ENCODE measurements at places on chromosomes 13 and 19.

GRCh38 chr13:39422845-39423565 lies 180.0 kb downstream of the LHFPL6 start:
- no peak for DNase-seq

GRCh38 chr13:98557937-98558792 lies 18.7 kb downstream of the STK24 start:
- DNase-seq, result no peak

GRCh38 chr13:73300718-73301425 lies 242.1 kb downstream of the KLF5 start:
- DNase-seq, result no peak

GRCh38 chr19:10338940-10339339 lies 484 bp downstream of the ICAM3 start:
- DNase-seq, result no peak

GRCh38 chr13:100514788-100515409 lies 73.7 kb downstream of the GGACT start:
- no peak for DNase-seq

DNA sequence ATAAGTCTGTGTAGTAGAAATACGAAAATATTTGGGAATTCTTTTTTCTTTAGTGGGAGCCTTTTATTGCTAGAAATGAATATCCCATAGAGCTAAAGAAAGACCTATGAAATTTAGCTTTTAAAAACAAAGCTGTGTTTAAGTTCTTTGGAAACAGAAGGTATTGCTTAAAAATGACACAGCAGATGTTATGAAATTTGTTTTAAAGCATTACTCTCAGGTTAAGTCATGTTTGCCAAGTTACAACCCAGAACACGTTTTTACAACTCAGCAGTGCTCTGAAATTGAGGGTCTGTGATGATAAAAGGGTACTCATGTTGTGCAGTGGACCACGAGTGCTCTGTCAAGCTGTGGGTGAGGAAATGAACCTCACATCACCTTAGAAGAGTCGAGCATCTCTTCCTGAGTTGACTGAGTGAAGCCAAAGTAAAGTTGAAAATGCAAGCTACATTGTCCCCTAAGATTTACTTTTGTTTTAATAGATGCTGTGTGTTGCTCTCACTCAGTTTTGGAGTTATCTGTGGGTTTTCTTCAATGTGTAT lies 161.1 kb downstream of the SHISA2 start:
- no peak for DNase-seq

- DNase-seq, result no peak
Measured at GRCh38 chr19:42412227-42412626, 15.0 kb downstream of the LIPE start.

- DNase-seq, result no peak
Measured at GRCh38 chr19:35846038-35846668, 6.2 kb downstream of the NPHS1 start.

GRCh38 chr19:51820831-51821446 lies 26.0 kb downstream of the FPR3 start:
- DNase-seq, result no peak

- DNase-seq, result no peak
Measured at GRCh38 chr13:25869941-25870340, 181.9 kb downstream of the SHISA2 start.

- no peak for DNase-seq
Measured at GRCh38 chr19:748274-748598, 2.7 kb upstream of the MISP start.

DNA sequence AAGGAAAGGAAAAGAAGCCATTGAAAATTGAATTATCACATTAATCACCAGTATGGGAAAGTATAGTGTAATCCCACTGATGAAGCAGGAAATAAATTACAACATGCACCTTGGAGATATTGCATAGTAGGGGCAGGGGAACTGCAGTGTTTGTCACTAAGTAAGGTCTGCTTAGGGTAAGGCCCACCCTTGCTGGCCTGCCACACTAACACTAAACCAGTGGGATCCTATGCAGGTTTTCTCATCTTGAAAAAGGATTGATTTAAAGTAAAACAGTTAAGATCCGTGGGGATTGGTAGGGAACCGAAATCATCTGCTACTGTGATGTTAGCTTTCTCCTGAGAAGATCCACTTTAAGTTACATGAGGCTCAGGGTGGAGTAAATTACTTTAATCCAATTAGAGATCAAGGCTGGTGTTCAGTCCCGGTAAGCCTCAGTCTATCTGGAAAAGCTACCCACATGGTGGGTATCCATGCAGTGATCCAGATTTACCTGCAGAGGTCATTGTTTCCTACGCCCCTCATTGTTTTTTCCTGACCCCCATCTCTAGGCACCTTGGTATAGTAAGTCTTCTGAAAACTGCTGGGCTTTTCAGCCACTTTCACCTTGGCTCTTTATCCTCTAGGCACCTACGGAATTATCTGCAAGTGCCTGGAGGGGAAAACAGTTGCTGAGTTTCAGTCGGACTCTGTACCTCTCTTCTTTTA lies 1014.9 kb upstream of the ATXN8OS start:
- DNase-seq, result no peak

DNA sequence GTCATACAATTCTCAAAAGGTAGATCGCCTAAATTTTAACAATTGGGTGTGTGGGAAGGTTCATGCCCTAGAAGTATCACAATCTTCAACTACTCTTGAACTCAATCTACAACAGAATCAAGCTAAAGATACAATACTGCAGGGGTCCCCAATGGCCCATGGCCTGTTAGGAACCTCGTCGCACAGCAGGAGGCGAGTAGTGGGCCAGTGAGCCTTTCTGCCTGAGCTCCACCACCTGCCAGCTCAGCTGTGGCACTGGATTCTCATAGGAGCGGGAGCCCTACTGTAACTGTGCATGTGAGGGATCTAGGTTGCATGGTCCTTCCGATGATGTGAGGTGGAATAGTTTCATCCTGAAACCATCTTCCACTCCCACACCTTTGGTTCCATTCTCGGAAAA lies 230.6 kb downstream of the KLF12 start:
- no peak for DNase-seq

DNA sequence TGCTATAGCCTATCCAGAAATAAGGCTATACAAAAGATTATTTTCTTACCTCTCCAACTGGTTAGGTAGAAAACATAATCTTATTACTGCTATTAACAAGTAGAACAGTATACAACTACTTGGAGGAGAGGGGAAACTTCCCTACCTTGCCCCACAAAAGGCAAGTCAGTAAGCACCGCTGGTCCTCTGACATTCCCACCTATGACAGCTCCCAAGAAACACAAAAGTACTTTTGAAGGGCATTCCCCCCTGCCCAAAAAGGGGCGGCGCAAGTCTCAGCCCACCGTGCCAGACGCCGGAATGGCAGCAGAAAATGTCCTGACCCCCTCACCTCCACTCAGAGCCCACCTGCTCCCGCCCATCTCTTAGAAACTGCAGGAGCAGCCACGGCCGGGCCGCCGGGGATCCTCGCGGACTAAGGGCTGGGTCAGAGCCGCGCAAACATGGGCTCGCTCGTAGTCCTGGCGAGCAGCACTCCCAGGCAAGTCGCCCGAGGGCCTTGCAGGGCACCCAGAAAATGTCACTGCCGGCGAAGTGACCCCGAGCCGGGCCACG lies 437 bp downstream of the SUCLA2 start:
- no peak for DNase-seq

GRCh38 chr13:50649211-50649610 lies 194.3 kb downstream of the DLEU7 start:
- DNase-seq, result no peak

DNA sequence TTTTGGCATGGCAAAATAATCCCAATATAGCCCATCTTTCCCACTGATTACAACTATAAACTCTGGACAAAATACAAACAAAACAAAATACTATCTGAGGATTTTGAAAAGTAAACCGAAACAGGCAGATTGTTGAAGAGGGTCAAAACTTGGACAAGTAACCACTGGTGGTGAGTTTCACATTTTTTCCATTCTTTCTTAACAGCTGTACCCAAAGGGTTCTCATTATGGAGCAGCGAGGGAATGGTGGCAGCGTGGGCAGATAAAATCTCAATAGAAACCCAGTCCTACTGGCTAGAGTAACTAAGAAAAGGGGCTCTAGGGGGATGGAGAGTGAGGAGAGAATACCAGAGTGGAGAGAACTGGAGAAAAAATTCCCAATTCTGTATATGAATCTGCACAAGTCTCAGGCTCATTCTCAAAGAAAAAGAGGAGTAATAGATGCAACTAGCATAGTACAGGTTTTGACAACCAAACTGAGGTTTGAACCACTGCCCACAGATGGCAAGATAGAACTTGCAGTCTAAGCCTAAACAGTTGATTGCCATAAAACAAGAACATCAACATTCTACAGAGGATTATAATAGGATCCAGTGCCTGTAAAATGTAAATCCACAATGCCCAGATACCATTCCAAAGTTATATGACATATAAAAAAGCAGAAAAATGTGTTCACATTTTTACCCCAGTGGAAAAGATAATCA lies 284.5 kb downstream of the KCNRG start:
- no peak for DNase-seq

- DNase-seq, result no peak
Measured at GRCh38 chr19:55068950-55069864, 6.3 kb upstream of the RDH13 start.

DNA sequence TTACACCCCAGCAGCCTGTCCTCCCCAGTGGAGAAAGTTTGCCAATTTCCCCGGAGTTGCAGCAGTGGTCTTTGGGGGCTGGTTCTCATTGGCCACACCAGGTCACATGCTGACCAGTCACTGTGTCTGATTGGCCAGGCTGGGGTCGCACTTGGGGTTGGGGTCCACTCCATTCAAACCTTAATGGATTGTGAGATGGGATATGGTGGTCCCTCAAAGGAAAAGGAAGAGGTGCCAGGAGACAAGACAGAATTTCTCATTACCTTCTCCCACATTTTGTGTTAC lies 3.4 kb downstream of the PPM1N start:
- DNase-seq, result no peak

- no peak for DNase-seq
Measured at GRCh38 chr19:38711726-38712153, 32.5 kb downstream of the CAPN12 start.

GRCh38 chr19:9130965-9131364 lies 4.2 kb upstream of the OR7G3 start:
- DNase-seq, result no peak

DNA sequence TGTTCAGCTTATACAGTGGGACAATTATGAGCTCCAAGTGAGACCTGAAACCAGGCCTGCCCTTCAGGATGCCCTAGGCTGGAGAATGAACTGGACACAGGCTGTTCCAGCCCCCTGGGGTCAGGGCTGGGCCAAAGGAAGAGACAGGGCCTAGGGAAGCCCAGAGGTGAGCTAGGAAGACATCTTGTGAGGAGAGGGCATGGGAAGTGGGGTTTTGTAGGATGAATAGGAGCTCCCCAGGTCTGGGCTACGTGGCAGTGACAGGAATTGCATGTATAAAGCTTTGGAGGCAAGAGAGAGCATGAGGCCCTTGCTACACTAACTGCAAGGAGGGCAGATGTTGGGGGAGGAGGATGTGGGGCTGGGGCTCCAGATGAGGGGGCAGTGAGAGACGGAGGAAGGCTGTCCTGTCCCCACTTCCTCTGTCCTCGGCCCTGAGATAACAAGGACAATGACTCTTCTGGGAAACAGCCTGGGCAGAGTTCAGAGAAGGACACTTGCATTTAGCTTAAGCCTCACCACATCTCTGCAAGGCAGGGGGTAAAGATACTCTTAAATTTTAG lies 1.5 kb upstream of the TBXA2R start:
- no peak for DNase-seq

DNA sequence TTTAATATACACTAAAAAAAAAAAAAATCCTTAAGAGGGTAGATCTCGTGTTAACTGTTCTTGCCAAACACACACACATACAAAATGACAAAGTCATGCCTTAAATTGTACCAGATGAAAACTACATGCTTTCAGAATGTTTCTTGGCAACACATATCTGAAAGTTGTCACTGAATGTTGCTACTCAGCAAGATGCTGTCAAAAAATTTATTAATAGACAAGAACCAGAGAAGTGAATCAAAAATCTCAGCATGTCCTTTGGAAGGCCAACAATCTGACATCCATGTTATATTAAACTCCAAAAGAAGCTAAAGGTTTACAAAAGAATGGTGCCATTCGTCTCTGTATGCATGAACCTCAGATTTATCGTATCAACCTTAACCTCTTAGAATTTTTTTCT lies 1746.2 kb upstream of the PRR20A start:
- DNase-seq, result no peak

GRCh38 chr19:35501684-35502083 lies 11.4 kb upstream of the KRTDAP start:
- DNase-seq, result no peak

DNA sequence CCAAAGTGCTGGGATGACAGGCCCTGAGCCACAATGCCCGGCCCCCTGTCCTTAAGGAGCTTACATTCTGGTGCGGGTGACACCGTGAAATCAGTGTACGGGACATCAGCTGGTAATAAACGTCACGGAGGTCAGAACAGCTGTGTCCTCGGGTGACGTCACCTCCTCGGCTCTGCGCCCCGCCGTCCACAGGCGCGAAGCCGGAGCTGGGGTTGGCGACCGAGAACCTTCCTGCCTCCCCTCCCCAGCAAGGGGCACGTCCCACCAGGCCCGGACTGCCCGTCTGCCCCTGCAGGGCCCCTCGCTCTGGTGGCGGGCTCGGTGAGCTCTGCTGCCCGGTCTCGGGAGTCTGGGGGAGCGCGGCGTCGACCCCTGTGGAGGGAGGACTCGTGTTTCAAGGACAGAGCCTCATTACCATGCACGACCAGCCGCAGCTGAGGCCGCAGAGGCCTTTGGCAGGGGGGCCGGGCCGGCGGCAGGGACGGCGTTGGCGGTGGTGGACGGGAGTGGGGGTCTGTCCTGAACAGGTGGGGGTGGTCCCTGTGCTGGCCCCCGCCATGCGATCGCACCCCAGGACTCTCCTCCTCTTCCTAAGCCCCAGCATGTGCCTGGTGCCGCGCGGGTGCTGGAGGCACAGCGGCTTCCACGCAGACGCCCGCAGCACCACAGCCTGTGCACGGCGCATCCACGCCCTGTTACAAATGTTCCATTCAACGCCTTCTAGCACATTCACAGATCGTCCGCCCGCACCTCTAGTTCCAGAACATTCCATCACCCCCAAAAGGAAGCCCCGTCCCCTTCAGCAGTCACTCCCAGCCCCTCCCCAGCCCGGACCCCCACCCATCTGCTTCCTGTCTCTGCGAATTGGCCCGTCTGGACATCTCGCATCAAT lies 5.4 kb downstream of the LINGO3 start:
- DNase-seq, result no peak

GRCh38 chr13:79121286-79121685 lies 284.8 kb downstream of the RBM26 start:
- DNase-seq, result no peak
